Hematopoietic multipotent progenitor cell treated with erythropoietin and hydrocortisone succinate and interleukin-3 and kit ligand, for 8 days (in vitro differentiated cells): ENCODE measurements at places on chromosomes 2 and 18.
A peak's percentile ranks its signal among the peaks of the same experiment; 100 is the strongest.

- DNase-seq, result no peak
Observed at GRCh38 chr2:188727846-188728245, 246.3 kb upstream of the COL3A1 start.

DNA sequence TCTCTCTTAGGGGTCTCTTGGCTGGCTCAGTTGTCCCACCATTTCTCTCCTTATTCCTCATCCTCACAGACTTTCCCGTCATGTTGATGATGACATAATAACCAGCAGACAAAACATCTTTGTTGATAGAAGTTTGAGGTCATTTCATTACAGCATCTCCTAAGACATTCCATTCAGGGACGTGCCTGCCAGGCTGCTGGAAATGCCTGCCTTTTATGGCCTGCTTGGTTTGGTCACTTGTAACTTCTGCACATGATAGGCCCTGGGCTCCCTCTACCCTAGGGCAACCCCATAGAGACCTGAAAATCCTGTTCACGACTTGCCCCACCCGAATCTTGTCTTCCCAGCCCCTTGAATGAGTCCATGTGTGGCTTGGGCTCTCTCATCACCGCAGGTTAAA is 81.7 kb downstream of the SDC1 start:
- no peak for DNase-seq

DNA sequence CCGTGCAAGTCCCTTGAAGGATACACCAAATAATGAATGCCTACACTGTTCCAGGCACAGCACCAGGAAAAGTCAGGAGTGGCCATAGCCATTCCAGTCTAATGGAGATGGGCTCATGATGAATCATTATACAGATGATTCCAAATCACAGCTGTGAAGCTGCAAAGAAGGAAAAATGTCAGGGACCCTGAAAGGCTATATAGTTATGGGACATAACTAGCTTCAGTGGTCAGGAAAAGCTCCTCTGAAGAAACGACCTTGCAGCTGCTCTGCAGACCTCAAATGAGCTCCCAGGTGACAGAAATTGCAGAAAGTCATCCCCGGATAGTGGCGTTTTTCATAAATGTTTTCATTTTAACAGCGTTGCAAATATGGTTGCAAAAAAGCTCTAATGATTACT is 200.8 kb downstream of the PTGR3 start:
- DNase-seq, result no peak

GRCh38 chr18:69953191-69953590 is 5.5 kb upstream of the CD226 start:
- DNase-seq, result no peak

DNA sequence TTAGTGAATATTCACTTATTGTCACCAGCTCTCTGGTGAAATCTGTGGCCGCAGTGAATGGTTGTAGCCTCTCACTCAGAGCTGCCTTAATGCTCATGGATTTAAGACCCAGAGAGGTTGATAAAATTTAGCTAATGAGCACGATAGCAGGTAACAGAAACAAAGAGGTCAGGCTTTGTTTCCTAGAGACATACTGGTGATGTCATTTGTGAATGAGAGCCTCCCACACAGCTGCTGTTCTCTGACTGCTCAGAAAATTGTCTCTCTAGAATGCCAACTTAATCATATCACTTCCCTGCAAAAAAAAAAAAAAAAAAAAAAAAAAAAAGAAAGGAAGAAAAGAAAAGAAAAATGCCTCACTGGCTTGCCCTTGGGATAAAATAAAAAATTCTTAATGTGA is 411.7 kb upstream of the MYT1L start:
- no peak for DNase-seq

DNA sequence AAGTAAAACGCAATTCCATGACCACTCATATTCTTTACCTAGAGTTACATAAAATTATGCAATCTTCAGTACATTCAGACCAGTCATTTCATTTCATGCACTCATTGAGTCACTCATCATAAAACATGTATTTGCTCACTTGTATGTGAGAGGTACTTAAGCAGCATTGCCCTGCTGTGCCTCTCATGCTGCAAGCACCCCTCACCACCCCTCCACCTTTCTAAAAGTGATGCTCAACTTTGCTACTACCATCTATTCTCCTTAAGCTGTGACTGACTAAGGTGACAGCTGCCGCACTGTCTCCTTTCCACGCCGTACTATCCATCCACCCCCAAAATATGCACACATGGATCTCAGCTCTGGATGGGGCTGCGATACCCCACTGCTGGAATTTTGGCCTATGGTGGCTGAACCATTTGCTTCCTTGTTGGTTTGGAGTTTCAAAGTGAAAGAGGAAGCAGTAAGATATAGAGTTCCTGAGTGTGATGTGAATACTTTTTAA is 7.2 kb downstream of the ARHGAP25 start:
- no peak for DNase-seq

GRCh38 chr2:214019973-214020345 is 390.9 kb upstream of the VWC2L start:
- no peak for DNase-seq

GRCh38 chr2:100888601-100889000 is 68.7 kb downstream of the NPAS2 start:
- DNase-seq, result no peak

DNA sequence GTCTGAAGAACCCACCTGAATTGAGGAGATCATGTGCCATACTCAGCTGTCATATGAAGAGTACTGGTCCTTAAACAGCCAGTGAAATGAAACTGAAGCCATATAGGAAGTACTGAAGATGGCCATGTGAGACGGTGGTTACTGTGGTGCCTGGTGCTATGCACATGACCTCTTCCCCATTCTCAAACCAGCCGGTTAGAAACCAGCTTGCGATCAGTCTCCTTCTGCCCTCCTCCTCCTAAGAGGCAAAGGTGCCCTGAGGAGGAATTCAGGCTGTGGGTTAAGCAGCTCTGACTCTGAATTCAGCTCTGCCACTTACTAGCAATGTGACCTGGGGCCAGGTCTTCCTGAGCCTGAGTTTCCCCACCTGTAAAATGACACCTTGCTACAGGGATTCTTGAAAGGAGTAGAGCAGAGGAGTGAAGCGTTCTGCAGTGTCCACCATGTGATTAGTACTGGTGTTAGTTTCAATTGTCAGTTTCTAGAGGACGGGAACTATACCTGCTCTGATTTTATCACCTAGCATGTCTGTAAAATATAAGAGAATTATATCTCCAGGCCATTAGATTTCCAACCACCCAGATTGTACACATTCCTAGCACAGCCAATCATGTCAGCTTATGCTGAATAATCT is 5.1 kb downstream of the FECH start:
- DNase-seq, result peak; percentile 43

- peak; percentile 59 for DNase-seq
Observed at GRCh38 chr2:70084973-70085710, 2.1 kb upstream of the PCBP1 start.

GRCh38 chr2:75621228-75621627 is 25.4 kb upstream of the MRPL19 start:
- no peak for DNase-seq

GRCh38 chr2:141207036-141207385 is 923.8 kb downstream of the LRP1B start:
- DNase-seq, result no peak

DNA sequence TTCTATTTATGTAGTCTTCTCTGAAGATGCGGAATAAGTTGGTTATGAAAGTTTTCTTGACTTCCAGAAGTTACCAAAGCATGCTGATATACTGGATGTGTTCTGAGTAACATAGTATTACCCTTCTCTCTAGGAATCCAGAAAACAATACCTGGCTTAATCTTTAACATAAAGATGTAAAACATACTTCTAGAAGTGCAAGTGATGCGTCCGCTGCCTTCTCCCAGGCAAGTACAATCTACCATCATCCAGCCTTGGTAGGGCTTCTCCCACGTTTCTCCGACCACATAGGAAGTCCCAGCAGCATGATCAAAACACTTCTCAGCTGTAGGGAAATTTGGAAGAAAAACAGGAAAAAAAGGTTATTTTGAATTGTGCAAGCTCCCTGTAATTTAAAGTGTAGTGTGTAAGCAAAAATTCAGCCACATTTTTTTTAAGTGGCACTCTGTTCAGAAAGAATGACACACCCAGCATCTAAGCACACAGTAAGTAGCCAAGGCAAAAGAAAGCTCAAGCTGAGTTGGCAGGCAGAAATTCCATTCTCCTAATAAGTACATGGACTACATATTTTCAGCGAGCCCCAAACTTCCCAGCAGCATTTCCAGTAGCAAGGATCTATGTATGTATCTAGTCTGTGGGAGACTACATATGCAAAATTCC is 5.2 kb downstream of the FN1 start:
- DNase-seq, result no peak

DNA sequence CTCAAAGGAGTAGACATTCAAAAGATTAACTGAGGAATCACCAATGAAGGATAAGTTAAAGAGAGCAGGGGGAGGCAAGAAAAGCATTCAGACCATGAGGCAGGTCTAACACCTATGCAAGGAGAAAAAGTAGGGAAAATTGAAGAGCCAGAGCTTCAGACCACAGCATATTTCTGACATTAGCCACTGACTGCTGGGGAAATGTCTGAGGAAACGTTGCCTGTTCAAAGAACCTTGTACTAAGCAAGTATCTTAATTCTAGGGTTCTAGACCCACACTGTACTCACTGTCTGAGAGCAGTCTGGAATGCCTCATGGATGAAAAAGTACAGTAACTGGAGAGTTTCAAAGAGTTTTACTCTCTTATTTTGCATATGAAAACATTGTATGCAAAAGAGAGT is 39.5 kb upstream of the TFPI start:
- DNase-seq, result no peak

GRCh38 chr2:227322530-227323205 is 2.4 kb upstream of the MFF start:
- peak; percentile 83 for DNase-seq

DNA sequence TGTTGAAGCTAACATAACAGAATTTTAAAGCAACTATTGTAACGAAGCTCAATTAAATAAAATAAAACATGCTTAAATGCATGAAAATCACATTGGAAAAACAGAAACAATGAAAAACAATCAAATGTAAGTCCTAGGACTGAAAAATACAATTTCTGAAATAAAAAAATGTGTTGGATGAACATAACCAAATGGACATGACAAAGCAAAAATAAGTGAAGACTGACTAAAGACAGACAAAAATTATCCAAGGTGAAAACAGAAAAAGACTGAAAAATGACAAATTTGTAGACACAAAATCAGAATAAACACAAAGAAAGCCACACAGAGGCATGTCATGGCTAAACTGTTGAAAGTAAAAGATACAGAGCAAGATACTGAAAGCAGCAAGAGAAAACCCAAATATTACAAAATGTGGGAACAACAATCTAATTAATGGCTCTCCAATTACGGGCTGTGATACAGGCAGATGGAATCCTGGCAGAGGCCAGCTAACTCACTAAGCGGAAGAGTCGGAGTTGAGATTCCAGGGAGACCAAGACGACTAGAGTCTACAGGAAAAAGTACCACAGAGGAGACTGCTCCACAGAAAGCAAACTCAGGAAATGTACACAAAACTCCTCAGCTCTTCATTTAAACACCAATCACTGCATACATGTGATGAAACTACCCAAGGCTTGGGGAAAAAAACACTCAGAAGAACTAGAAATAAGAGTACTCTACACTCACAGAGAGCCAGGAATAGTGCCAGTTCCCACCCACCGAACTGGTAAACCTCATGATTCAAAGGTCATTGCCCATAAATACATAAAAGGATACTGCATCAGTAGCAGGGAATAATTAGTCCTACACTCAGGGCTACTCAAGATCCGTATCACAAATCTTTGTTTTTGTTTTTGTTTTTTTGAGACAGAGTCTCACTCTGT is 83.6 kb downstream of the ATAD2B start:
- no peak for DNase-seq

- peak; percentile 83 for DNase-seq
Observed at GRCh38 chr2:238320246-238320647, at the start of gene TRAF3IP1. TRAF3IP1 (plus strand) TSS chr2:238320518; CDS start chr2:238320663, 145 bp downstream.

- no peak for DNase-seq
Observed at GRCh38 chr2:152425765-152426727, 91.1 kb downstream of the FMNL2 start.

DNA sequence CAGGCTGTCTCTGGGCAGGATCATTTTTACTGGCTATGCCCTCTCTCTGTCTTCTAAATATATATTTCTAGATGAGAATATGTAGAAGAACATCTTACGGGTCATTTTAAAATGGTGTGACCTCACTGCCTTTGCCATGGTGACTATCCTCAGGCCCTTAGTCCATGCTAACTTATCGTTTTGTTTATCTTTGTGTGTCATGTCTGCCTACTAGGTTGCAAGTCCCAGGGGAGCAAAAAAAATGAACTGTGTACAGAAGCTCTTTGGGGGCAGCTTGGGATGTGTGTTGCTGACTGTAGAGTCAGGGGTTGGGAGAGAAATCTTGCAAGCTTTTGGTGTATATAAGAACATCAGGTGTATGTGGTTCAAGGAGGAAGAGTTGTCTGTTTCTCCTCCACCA is 11.0 kb downstream of the CPSF3 start:
- DNase-seq, result no peak

GRCh38 chr2:17780546-17780945 is 26.6 kb downstream of the GEN1 start:
- DNase-seq, result no peak

DNA sequence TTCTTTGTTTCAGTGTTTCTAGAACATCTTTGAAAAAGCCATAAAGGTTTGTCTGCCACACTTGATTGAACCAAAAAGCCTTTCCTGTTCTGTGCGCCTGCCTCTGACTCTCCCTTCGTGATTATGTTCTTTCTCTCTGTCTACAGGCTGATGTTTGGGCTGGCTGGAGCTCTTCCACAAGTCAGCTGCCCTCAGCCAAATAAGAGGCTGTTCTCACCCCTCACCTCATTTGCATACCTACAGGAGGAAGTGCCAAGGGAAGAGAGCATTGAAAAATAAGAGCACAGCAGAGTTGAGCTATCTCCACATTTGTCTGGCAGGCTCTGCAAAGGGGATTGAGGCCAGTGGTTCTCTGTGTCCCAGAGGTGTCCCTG is 15.8 kb downstream of the INPP5D start:
- DNase-seq, result peak; percentile 51

GRCh38 chr2:234741976-234742375 is 209.8 kb upstream of the SH3BP4 start:
- DNase-seq, result no peak

DNA sequence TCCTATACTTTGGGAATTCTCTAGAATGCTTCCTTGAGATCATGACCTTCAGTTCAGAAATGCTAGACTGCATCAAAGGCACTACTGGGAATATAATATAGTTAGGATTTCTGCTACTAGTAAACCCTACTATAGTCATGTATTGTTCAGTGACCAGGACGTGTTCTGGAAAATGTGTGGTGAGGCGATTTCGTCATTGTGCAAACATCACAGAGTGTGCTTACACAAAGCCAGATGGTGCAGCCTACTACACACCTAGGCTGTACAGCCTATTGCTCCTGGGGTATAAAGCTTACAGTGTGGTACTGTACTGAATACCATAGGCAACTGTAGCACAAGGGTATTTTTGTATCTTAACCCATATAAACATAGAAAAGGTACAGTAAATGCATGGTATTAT is 13.0 kb downstream of the CXCR4 start:
- no peak for DNase-seq

DNA sequence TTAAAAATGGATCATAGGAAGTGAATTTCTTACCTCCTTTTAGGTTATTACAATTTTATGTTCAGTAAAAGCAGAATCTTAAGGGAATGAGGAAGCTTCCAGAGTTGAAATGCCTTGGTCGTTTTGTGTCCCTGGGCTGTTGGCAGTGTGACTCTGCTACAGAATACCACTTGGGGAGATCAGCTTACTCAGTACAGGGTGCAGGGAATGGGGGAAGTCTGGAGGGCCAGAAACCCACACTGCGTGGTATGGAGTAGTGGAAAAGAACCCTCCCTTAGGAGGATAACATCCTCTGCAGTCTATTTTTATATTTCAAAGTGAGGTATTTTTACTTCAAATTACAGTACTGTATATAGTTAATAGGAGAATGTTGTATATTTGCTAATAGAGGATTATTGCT is 51.1 kb downstream of the R3HDM1 start:
- no peak for DNase-seq
